SK-N-DZ (cell line): ENCODE measurements at places on chromosomes 13 and 19.

DNA sequence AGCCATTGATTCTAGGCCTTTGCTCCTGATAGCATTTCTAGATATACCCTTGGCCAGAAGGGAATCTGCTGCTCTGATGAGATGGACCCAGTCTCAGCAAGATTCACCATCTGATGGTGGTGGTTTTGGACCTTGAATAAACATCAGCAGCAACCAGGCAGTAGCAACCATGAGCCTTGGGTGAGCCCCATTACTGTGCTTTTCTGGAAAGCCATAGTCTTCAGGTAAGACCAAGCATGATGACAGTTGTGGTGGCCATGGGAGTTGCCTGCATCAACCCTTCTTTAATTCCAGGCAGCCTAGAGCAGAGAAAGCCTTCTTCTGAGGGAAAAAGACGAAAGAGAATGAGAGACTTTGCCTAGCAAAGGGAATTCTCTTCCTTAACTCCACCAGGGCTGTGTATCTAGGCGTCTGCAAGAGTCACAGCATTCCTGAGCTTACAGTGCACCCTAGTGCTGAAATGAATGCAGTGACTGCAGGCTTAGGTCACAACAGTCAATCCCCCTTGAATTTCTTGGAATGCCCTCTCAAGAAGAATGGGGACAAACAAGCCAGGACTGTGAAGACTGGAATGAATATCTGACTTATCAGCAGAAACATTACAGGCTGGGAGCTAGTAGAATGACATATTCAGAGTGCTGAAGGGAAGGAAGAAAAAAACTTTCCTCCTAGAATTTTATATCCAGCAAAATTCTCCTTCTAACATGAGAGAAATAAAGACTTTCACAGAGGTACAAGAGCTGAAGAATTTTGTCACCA lies 942.4 kb upstream of the PCDH20 start:
- DNase-seq, result peak; percentile 78

DNA sequence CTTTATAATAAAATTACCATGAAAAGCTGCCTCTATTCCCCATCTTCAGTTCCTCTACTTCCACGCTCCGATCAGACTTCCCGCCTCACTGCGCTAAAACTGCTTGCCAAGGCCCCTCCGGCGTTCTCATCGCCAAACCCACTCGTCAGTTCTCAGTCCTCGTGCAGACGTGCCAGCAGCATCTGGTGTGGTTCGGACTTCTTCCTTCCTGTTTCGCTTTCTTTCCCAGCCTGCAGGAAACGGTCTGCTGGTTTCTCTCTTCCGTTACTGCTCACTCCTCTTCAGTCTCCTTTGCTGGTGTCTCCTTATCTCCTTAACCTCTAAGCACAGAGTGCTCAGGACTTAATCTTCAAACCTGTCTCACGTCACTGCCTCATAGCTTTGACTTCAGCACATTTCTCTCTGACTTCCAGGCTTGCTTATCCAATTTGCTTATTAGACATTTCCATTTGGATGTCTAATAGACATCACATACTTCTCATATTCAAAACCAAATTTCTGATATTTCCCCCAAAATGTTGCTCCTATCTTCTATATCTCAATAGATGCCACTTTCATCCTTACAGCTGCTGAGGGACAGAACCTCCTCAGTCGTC lies 40.3 kb downstream of the RCBTB2 start:
- DNase-seq, result peak; percentile 6

DNA sequence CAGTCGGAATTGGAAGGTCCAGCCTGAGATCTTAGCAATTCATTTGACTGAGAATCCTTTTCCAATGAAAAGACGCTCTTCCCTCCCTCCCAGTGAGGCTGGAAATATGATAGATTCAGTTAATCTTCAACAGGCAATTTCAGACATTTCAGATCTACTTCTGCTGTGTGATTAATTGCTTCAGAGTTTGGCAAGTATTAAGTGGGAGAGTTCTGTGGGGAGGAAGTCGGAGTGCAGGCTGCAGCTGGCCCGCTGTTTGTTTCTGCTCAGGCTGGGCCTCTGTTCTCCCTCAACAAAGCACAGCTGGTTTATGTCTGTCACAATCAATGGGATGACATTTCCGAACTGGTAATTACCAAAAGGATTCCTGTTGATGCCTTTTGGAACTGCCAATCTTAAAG lies 178.2 kb downstream of the NDFIP2 start:
- DNase-seq, result peak; percentile 94

GRCh38 chr19:33697766-33698165 lies 76.0 kb downstream of the CHST8 start:
- no peak for DNase-seq

DNA sequence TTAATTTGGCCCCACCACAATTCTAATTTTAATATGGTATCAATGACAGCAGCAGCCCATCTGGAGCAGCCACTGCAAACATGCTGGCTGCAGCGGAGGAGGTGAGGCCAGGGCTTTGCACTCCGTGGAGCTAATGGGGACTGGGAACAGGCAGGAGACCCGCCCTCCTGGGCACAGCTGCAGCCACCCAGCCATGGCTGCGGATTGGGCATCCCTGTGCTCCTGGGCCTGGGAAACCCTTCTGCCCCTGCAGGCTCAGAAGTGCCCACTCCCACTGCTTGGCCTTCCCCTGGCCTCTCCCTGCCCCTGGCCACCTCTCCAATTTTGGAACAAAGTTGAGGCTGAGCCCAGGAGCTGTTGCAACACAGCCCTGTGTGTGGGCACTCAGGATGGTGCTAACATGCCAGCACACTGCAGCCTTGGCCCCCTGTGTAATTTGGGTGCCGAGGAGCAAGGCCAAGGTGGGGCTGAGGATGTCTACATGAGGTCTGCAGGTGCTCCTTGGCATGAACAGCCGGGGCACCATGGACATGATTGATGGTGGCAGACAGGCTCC lies 123.6 kb downstream of the PCDH9 start:
- DNase-seq, result no peak

GRCh38 chr13:40920826-40921225 lies 98.3 kb downstream of the ELF1 start:
- DNase-seq, result peak; percentile 5

GRCh38 chr19:33572929-33573328 lies 48.8 kb upstream of the CHST8 start:
- DNase-seq, result no peak
